Activated CD4-positive, alpha-beta T cell treated with anti-CD3 and anti-CD28 coated beads for 36 hours (primary cell): ENCODE measurements at places on chromosomes 13 and 19.

- DNase-seq: no peak
Measured at GRCh38 chr19:54493967-54494585, 8.6 kb upstream of the LAIR2 start.

GRCh38 chr19:15118248-15118647 is 11.0 kb downstream of the SYDE1 start:
- no peak for DNase-seq

DNA sequence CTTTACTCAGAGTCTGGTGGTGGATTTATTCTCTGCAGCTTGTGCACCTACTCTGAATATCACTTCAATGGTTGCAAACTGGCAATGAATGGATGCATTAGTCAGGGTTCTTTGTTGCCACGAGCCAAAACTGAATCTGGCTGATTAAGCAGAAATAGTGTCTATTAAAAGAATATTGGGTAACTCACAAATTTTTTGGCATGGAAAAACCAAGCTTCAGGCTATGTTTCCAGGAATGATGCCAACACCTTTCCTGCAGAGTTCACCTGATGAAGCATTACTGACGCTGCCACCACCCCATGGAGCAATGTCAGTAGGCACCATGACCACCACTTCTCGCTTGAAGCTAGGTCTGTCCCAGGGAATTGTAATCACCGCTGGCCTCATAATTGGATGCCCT is 597.8 kb upstream of the SLC10A2 start:
- DNase-seq: no peak

GRCh38 chr13:45224176-45224575 is 23.3 kb upstream of the KCTD4 start:
- DNase-seq: no peak

- no peak for DNase-seq
Measured at GRCh38 chr13:76677043-76677442, 209.2 kb downstream of the KCTD12 start.

DNA sequence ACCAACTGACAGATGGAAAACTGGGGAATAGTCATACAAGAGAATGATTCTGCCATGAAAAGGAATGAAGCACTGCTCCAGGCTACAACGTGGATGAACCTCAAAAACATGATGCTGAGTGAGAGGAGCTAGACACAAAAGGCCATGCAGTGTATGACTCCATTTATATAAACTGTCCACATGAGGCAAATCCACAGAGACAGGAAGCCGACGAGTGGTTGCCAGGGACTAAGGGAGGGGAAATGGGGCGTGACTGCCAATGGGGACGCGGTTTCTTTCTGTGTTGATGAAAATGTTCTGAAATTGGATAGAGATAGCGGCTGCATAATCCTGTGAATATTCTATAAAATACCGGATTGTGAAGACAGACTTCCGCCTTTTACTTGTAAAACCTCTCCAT is 10.2 kb downstream of the SMIM7 start:
- no peak for DNase-seq

GRCh38 chr19:2345794-2346663 is 14.0 kb upstream of the TMPRSS9 start:
- no peak for DNase-seq

DNA sequence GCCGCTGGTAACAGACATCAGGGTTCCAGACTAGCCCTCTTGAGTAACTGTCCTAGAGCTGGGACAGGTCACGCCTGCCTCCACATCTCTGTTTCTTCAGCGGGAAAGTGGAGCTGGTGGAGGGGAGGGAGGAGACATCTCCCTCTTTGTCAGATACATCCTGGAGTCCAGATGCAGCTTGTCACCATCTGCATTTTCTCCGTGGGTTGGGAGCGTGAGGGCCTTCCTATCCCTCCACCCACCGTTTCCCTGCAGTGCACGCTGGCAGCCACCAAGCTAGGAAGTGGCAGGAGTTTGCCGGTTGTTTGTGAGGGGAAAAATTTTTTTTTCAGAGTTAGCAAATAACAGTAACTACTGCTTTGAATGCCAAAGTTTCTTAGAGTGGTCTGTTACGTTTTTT is 20.0 kb upstream of the SMIM17 start:
- DNase-seq: no peak

DNA sequence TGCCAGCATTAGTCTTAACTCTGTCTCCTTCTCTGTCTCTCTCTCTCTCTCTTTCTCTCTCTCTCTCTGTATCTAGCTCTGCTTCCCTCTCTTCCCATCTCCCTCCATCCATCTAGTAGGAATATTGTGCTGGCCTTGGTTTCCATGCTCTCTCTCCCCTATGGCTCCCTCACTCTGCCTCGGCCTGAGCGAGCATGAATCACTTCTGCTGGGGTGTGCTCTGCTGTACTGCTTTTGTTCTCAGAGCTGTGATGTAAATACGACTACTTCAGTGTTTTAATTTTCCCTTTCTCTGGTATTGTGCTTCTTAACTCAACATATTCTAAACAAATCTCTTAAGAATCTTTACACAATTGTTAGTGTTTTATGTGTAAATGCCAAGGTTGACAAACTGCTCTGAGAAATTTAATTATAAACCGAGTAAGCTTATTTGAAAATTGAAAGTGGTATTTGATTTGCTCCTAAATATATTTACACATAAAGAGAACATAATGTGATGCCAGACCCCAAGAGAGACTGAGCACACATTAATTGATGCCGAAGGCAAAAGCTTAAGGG is 211.5 kb upstream of the KL start:
- no peak for DNase-seq

DNA sequence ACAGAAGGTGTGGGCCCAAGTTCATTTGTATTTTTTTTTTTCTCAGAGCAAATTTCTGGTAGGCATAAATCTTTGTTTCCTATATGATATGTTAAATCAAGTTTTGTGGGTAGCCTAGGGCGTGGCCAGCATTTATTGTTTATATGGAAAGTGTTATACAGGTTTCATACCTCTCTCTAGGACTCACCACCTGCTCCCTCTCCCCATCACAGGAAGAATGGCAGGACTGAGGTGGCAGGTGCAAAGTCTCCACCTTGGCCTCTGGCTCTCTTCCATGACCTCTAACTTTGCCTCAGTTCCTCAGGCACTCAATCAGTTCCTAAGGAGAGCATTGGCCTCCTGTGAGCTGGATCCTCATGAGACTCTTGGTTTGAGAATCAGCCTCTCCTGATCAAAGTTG is 172.3 kb upstream of the TSC22D1 start:
- DNase-seq: no peak

DNA sequence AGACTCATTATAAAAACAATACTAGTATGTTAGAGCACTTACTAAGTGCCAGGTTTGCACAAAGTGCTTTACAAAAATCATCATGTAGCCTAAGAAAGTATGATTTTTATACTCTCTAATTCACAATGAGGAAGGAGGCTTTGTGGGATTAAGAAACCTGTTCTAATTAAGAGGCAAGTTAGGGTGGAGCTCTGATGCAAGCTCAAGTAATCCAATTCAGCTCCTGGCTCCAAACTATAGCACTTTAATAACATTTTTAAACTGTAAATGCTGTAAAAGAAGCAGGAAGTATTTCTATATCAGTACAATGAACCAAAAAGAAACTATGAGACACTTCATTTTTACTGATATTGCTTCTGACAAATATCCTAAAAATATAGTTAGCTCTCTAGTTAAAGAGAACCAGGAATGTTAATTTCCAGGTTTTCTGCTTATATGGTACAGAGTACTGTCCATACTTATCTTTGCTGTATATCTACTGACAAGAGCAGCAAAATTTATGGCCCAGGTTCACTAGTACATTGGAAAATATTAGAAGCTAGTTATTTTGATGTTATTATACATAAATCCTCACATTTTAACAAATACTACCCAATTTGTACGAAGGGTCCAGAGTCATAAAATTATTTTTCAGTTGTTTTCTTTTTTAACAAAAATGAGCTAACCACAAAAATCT is 482.0 kb downstream of the DIAPH3 start:
- DNase-seq: no peak

GRCh38 chr19:41027273-41027967 is 36.3 kb downstream of the CYP2B6 start:
- no peak for DNase-seq

- DNase-seq: peak; percentile 85
Measured at GRCh38 chr19:1455336-1456120, 5.6 kb downstream of the APC2 start.

DNA sequence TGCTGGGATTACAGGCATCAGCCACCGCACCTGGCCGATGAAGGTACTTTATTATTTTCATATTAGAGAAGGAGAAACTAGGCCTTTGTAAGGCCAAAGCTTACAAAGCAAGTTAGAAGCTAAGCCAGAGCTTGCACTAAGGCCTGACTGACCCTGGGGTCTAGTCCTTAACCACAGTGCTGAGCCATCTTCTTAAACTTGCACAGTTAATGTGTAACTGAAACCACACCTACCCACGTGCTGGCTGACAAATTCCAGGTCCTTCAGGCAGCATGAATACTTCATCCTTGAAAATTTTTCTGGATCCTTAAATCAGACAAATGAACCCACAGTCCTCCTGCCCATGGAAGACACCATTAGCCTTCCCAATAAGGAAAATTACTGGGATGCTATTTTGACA is 880.6 kb downstream of the UQCRFS1 start:
- DNase-seq: no peak

DNA sequence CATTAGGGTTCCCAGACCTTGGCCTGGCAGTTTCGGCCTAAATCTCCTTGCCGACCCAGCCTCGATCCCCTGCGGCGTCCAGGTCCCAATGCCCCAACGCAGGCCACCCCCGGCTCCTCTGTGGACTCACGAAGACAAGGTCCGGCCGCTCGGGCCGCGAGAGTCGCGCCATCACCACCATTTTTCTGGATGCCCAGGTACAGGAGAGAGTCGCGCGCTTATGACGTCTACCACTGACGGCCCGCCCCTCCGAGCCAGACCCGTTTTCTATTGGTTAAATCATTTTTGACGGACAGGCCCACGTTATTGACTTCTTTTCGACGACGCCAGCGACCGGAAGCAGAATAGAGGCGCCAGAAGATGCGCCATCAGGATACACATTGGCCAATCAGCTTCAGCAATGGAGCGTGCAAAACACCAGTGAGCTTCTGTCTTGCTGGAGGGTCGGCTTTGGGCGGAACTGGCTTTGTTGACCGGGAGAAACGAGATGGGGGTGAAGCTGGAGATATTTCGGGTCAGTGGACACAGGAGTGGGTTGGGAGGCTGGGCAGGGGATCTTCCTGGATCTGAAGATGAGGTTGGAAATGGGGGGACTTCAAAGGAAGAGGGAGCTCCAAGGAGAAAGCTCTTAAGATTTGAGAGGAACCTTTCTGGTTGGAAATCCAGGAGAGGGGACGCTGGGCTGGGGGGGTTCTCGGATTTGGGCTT is at the start of the genes PET100 and XAB2:
Gene PET100 (plus strand): TSS at position 447 of the 708 bp plus-strand sequence. CDS start 41 bp downstream, at position 488.
Gene XAB2 (minus strand): TSS at position 199 of the 708 bp plus-strand sequence. CDS start 18 bp downstream, at position 181.
- peak; percentile 97 for DNase-seq
